Dermis blood vessel endothelial cell (primary cell): ENCODE measurements at places on chromosomes 2 and 18.

DNA sequence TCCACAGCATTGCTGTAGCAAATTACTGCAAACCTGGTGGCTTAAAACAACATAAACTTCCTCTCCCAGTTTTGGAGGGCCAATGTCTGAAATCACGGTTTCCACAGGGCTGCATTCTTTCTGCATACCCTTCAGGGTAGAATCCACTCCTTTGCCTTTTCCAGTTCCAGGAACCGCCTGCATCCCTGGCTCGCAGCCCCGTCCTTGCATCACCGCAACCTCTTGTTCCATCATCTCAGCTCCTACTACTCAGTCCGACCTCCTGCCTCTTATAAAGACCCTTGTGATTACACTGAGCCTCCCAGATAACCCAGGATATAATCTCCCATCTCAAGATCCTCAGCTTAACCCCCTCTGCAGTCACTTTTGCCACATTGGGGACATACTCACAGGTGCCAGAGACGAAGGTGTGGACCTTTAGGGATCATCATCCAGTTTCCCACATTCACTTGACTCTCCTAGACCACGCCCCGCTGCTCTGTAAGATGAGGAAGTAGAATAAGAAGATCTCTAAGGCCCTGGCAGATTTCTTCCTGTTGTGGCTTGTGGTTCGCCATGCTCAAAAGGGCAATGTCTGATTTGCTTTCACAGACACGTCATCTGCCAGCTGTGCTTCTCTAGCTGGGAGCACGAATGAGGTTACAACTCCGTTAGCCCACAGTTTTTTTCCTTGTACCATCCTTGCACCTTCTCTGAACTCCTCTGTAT, 103.6 kb upstream of the AGAP1 start:
- no peak for DNase-seq

GRCh38 chr2:50766058-50766457, 265.9 kb downstream of the NRXN1 start:
- no peak for DNase-seq

DNA sequence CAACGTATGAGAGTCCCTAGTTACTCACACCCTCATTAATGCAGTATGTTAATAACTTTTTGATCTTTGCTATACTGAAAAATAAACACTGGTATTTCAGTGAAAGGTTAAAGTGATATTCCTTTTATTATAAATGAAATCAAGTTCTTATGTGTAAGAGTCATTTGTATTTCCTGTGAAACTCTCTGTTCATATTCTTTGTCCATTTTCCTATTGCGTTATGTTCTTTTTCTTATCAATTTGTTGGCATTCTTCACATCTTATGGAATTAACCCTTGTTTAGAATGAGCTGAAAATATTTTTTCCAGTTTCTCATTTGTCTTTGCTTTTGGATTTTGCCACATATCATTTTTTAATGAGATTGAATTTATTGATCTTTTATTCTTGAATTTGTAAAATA, 44.8 kb downstream of the NDUFAF7 start:
- DNase-seq, result no peak

GRCh38 chr18:29594493-29594892, 1417.6 kb upstream of the CDH2 start:
- DNase-seq, result no peak

DNA sequence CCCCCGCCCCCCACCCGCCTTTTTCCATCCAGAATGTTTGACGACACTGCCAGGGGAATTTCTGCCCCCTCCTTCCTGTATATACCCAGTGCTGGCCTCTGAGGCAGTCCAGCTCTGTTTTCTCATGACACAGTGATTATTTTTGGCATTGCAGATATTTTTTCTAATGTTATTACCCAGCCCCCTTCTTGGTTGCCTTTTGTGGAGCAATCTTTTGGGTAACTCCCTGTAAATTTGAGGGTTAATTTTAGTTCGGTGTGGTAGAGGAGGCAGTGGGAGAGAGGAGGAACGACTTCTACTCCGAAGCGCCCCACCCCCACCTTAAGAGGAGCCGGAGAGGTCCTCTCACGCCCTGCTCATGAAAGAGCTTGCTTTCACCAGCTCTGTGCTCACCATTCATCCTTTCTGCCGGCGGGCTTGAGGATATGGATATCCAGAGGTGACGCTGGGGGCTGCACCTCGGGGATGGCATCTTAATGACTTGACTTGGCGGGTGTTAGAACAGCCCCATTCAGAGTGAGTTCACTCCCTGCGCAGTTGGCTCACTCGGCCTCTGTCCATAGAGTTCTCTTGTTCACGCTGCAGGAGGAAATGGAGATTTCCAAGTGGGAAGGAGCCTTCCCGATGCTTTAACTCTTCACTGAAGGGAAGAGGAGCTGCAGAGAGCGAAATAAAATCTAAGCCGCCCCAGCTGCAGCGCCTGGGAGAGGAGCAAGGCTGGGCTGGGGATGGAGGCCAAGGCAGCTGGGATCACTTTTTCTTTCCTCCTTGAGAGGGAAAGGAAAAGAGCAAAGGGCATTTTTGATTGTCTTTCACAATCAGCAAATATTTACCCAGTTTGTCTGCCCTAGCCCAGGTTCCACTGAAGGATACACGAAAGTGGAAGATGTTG, 38.4 kb downstream of the EPAS1 start:
- peak; percentile 86 for DNase-seq

- no peak for DNase-seq
These were observed 44.9 kb downstream of the PTPN2 start for GRCh38 chr18:12839057-12839525.

- DNase-seq, result no peak
These were observed 71.2 kb upstream of the STAM2 start for GRCh38 chr2:152246686-152247336.

- DNase-seq, result no peak
These were observed 137.6 kb downstream of the FSIP2 start for GRCh38 chr2:185876234-185876633.

DNA sequence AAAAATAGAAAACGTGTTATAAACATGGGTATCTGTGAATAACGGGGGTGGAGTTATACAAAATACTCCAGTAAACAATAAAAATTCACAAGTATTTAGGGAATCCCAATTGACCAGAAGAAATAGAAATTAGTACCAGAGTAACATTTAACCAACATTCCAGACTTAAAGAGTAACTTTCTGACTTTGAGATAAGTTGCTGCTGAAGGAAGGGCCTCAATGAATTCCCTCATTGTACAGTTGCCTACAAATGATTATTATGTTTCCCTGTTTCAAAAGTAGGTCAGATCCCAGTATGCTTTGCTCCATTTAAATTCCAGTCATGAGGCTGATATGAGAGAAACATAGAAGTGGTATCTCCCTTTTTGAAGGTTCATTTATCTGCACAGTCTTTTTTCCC, 88.3 kb upstream of the KCNH7 start:
- DNase-seq, result no peak

DNA sequence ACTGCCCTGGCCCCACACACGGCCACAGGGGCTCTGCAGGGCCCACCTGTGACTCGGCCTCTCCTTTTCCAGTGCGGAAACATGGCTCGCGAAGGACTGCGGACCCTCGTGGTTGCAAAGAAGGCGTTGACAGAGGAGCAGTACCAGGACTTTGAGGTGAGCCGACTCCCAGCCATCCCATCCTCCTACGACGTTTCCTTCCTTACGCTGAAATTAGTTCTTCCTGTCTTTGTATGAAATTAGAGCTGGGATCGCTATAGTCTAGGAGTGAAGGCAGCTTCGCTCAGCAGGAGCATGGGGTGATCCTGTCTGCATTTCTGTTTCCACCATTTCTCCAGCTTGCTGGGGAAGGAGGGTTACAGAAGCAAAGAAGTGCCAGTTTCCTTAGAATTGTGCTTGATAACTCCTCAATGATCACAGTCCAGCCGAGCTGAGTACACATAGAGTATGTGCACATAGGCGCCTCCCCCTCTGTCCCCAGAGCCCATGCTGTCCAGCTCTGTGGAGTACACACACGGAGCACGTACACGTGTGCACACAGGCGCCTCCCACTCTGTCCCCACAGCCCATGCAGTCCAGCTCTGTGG, 59.1 kb upstream of the NFATC1 start:
- peak; percentile 49 for DNase-seq

DNA sequence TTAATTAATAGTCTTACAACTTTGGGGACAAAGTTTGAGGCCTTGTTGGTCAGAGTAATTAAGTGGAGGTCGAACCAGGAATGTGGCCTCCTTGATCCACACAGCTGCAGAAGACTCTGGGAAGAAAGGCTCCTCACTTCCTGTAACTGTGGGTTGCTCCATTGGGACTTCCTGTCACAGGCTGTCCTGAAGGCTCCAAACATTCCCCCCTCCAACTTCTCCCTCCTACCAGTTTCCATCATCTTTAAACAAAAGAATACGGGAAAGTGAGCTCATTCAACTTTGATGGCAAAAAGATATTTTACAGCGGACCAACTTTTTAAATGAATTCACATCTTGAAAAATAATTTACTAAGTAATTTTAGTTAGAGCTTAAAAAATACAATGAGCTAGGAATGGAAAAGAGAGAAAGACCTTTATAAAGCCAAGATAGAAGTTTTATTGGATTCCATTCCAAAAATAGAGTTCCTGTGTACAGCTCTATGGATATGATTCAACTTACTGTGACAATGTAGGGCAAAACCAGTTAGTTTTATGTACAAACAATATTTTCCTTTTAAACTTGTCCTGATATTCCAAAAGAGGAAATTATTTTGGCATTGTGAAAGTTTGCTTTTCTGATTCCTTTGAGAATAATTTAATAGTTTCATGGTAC, 212.0 kb upstream of the NABP1 start:
- peak; percentile 56 for DNase-seq
